ENCODE measurements at places on chromosomes 1 and 21.

- DNase-seq, result no peak
These were observed 64.7 kb downstream of the PRPF38A start for GRCh38 chr1:52469108-52469507.

- DNase-seq, result no peak
These were observed 30.0 kb downstream of the DNASE2B start for GRCh38 chr1:84428235-84428634.

GRCh38 chr1:11515368-11516300 lies 36.7 kb downstream of the DISP3 start:
- no peak for DNase-seq

GRCh38 chr1:52334906-52335528 lies 31.0 kb downstream of the CC2D1B start:
- no peak for DNase-seq

DNA sequence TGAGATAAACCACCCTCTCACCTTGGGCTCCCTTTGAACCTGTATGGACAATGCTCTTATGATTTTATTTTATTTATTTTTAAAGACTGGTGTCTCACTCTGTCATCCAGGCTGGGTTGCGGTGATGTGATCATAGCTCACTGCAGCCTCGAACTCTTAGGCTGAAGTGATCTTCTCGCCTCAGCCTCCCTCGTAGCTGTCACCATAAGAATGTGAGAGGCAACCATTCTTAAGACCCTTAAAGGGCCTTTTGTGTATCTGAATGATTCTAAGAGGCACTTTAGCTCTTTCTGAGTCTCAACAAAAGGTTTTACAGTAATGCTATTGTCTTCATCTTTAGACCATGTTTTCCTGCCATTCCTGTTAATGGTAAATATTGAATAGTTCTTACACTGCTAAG lies 67.0 kb downstream of the IVNS1ABP start:
- DNase-seq, result no peak

GRCh38 chr21:45376459-45377324 lies 28.3 kb upstream of the COL18A1 start:
- DNase-seq, result no peak

GRCh38 chr1:212968368-212968863 lies 18.1 kb downstream of the VASH2 start:
- DNase-seq, result no peak

GRCh38 chr1:234437423-234438171 lies 41.4 kb downstream of the TARBP1 start:
- no peak for DNase-seq

- no peak for DNase-seq
These were observed 183.3 kb upstream of the TMEM51 start for GRCh38 chr1:14970115-14970798.

DNA sequence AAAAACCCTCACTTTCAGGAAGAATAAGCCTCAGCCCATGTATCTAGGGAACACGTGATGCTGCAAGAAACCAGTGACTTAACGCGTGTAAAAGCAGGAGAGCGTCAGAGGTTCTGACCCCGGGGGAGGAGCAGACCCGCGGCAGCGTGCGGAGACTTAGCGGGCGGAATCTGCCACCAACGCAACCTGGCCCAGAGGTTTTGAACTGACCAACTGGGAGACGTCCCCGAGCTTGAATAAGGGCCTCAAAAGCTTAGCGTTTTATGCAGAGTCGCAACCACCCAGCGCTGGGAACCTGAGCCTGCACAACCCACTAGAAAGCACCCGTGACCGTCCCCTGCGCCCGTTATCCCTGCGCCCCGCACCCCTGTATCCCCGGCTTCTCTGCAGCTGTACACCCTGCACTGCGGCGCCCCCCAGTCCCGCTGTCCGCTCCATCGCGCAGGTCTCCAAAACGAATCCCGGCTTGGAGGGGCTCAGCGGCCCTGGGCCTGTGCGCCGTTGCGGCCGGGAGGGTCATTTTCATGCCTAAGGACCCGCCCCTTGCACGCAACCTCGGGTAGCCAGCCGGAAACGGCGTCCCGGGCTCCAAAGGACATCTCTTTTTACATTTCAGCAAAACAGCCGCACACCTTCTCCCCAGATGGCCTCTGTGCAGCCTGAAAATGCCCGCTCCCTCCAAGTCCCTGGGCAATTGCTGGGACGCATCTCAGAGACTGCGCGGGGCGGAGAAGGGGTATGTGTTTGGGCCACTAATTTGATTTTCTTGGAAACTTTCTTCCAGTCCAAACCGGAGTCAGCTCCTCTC lies 29.4 kb upstream of the TRIM17 start:
- no peak for DNase-seq

DNA sequence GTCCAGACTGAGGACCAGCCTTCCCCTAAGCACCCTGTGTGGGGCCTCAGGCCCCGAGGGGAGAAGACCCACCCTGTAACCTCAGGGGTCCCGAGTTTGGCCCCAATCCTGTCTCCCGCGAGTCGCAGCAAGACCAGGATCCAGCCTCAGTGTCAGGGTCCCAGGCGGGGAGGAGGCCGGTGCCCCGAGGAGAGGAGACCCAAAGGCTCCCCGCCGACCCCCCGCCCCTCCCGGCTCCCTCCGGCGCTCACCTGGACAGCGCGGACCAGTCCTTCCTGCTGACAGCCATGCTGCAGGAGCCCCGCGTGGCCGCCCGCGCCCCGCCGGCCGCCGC lies at the start of gene LAD1:
TSS of gene LAD1 (minus strand) at position 307 of the 334 bp plus-strand sequence. CDS start at position 289, 18 bp downstream.
- DNase-seq, result no peak

DNA sequence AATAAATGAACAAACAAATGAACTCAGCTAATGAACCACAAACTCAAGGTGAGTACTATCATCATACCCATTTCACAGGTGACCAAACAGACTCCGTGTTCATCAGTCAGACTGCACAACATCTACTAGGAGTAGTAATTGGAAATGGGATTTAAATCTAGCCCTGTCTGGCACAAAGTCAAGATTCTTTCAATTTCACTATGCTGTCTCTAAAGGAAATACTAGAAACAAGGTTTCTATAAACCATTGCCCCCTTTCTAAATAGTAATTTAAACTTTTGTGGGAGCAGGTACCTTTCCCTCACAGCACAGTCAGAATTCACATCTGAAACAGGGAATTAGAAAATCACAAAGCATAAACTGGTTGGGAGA lies 160.3 kb downstream of the TGFBR3 start:
- no peak for DNase-seq
